ENCODE measurements at places on chromosomes 5 and 9.
A peak's percentile ranks its signal among the peaks of the same experiment; 100 is the strongest.

DNA sequence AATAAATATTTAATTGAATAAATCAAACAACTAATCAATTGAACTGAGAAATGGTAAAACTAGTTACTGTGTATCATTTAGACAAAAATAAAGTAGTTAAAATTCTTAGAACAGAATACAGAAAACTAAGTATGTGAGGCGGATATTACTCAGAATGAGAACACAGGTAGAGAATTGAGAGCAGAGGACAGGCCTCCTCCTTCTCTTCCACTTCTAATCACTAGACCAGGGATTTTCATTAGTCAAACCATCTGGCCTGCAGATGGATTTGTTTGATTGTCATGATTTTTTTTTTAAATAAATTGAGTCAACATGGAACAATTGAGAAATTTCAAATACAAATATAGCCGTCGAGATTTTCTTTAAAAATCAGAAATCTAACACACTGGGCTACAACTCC lies 198.6 kb upstream of the HMHB1 start:
- no peak for DNase-seq

DNA sequence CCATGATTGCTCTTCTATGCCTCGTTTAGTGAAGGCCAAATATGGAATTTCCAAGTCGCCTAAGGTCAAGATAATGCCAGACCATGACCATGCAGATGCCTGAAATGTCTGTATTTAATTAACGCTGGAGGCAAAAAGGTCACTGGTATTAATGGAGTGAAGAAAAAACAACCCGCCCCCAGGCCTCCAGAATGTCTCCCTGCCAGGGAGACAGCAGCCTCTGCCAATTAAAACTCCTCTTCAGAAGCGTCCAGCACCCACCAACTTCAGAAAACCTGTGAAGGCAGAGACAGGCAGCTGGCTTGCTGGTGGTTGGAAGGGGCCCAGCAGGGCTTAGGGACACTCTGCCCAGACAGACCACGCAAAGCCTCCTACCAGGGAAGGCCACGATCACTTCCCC lies 94.4 kb downstream of the VAV2 start:
- DNase-seq, result no peak

GRCh38 chr5:78586251-78586650 lies 62.3 kb downstream of the LHFPL2 start:
- DNase-seq, result peak; percentile 28

DNA sequence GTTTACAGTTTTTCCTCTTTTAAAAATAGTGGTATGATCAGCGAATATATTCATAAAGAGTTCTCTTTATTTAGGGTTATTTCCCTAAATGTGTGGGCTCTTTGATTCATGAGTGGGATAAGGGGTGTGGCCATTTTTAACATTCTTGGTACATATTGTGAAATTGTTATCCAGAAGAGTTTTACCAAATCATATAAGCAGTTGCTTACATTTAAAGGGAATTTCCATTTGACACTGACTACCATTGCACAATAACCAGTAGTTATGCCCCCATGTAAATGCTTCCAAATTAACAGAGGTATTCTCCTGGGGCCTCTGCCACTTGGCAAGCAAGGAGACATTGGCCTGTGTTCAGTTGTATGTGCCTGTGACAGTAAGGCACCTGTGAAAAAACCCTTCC lies 27.2 kb downstream of the SLC25A48 start:
- DNase-seq, result no peak

GRCh38 chr5:2251751-2252150 lies 369.0 kb upstream of the IRX4 start:
- DNase-seq, result no peak

DNA sequence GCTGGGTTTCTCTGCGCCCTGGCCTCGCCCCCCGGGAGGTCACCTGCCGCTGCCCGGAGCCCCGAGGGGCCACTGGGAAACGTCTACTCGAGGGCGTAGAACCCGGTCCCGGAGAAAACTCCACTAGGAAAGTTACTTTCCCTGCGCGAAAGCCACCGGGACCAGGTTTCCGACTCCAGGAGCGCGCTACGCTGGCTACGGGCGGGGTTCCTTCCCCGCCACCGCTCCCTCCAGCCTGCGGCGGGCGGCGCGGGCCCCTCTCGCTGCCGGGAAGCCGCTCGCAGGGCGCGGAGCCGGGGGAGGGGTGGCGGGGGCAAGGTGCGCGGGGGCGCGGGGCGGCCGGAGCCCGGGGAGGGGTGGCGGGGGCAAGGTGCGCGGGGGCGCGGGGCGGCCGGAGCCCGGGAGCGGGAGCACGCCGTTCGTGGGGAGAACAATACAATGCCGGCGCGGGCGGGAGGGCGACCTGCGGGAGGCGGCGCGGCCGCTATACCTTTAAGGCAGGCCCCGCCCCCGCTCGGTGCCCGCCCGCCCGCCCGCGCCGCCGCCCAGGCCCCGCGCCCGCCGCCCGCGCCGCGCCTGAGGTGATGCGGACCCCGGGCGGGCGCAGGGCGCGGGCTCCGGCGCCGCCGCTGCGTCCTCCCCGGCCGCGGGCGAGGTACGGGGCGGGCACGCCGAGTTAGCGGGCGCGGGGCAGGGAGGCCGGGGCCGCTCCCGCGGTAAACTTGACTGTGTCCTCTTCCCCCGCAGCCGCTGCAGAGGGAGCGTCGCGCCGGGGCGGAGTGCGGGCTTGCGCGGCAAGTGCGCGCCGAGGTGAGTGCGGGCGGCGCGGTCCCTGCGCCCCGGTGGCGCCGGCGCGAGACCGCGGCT lies 278.1 kb downstream of the AOPEP start:
- DNase-seq, result no peak

- no peak for DNase-seq
These were observed 18.9 kb upstream of the DUSP1 start for GRCh38 chr5:172789687-172790495.

- DNase-seq, result no peak
These were observed 6.4 kb upstream of the SMIM32 start for GRCh38 chr5:136199408-136199807.

DNA sequence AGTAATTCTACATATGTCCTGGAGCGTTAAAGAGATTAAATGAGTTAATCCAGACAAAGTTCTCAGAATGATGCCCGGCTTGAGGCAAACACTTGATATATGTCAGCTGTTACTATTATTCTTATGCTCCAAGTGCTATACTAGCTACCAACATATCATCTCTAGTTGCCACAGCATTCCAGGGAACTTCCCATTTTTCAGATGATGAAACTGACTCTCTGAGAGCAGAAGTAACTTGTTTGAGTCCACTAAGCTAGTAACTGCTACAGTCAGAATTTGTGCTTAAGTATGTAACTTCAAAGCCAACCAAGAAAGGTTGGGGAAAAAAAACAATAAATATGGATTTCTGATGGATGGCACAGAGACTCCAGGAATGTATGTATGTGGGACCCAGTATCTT lies 98.1 kb downstream of the CDK5RAP2 start:
- DNase-seq, result no peak

- DNase-seq, result no peak
These were observed 15.2 kb downstream of the HTR4 start for GRCh38 chr5:148639081-148639480.

DNA sequence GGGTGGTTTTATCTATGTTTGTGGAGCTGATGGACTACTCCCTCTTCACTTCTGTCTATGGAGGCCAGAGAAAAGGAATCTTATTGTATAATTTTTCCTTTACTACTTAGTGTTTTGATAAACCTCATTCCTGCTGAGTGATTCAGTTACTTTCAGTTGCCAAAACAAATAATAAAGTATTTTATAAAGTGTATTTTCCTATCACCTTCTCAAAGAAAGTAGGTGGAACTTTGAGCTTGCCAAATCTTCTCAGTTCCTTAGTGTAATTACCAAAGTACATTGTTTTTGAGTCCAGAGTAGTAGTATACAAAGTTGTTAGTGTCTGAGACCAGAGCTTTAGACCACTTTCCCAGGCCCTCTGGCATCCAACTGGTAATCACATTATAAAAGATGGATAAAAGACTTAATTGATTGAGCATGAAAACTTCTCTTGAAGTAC lies 13.5 kb downstream of the RABGAP1 start:
- DNase-seq, result no peak

GRCh38 chr9:136646827-136647711 lies 15.6 kb upstream of the EGFL7 start:
- DNase-seq, result no peak

- no peak for DNase-seq
These were observed 25.9 kb downstream of the BRINP1 start for GRCh38 chr9:119343059-119343990.

GRCh38 chr9:135038331-135038730 lies 49.1 kb upstream of the OLFM1 start:
- no peak for DNase-seq

- no peak for DNase-seq
These were observed 276.3 kb downstream of the EPB41L4A start for GRCh38 chr5:112142769-112143270.

DNA sequence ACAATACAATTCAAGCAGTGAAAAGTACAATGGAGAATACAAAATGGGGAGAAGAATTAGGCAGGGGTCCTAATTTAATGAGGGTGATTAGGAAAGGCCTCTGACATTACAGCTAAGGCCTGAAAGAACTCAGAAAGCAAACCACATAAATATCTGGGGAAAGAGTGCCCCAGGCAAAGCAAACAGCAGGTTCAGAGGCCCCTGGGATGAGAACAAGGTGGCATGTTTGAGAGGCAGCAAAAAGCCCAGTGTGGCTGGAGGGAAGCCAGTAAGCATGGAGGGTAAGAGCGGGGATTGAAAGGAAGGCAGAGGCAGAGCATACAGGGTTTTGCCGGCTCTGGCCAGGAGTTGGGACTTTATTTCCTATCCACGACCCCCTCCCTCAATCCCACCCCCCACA lies 33.4 kb upstream of the VDAC1 start:
- no peak for DNase-seq

DNA sequence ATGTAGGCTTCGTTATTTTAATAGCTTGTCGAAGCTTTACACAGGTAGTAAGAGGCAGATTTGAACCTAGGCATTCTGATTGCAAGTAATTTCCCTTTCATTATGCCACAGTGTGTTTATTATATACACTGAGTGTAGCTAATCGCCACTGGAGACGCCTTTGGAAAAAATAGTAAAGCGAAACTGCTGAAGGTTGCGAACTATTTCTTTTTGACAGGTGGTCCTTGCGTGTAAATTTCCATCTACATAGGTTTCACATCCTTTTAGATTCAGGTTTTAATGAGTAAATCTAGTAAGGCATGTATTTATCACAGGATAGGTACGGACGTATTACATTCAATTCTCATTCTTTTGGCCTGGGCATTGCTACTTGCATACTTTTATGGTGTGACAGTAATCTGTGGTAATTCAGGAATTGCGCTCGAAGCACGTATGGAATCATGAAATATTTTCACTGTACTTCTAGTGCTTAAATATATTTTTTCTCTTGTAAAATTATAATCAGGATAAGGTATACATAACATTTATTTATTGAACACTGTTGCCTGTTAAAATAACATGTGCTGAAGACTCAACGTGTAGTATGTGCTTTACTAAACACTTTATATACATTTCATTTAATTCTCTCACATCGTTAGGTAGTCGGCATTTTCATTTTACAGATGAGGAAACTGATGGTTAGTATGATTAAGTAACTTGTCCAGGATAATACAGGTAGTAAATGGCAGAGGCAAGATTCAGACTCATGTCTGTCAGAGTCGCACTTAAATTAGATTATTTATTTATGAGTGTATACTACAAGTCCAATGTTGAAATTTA lies 1.8 kb downstream of the MARCHF6 start:
- peak; percentile 51 for DNase-seq
